ENCODE measurements at places on chromosomes 7 and 10.

- DNase-seq, result no peak
These were observed 51.3 kb downstream of the HIP1 start for GRCh38 chr7:75687246-75688088.

DNA sequence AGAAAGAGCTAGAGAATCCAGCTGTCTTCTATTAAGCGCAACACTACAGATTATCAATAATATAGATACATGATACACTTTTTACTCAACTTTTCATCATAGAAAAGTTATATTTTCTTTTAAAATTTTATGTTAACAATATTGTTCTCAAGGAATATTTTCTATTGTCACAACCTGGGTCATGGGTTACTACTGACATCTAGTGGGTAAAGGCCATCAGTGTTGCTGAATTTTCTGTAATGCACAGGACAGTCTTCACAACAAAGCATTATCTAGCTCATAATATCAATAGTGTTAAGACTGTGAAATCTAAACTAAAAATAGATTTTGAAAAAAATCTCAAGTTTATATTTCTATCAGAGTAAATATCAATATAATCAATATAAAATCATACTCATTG is 209.8 kb downstream of the ZNF33B start:
- peak; percentile 9 for DNase-seq

DNA sequence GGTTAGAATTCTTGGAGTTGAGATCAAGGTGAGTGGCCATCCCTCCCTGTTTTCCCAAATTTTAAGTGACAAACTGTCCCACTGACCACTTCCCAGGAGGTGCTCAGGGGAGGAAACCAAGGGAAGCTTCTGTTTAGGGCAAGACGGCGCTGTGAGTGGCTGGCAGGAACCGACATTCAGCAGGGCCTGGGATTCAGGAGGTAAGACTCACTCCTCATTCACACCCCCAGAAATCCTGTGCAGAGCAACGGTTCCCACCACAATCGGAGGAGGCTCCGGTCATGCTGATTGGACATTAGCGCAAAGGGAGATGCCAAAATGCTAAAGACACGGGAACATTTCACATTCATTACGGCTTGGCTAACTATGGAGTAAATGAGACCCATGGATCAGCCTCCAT is 200.9 kb downstream of the GRID1 start:
- no peak for DNase-seq

GRCh38 chr7:48782511-48782910 is 141.8 kb upstream of the CDC14C start:
- DNase-seq, result no peak

DNA sequence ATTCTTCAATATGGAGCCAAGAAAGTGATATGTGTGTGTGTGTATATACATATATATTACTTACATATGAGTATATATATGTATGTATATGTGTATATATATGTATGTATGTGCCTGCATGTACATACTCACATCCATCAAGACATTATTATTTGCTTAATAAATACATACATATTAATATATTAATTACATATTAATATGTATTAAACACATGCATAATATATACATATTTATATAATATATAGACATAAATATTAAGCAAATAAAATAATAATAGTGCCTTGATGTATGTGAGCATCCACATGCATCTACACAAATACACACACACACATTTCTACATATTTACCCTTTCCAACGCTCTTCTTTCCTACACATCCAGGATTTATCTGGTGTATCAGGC is 88.7 kb upstream of the KCNMA1 start:
- DNase-seq, result no peak

GRCh38 chr7:46832136-46832535 is 749.8 kb downstream of the TNS3 start:
- DNase-seq, result no peak

- no peak for DNase-seq
These were observed 127.7 kb downstream of the DYNC1I1 start for GRCh38 chr7:95899919-95900513.

Measured in activated CD4-positive, alpha-beta T cell treated with anti-CD3 and anti-CD28 coated beads, Interleukin-2, amount 50 U/mL, for 16 hours (primary cell).